ENCODE measurements at places on chromosomes 1 and 21. TPM values are rescaled to one million over a fixed set of nuclear protein-coding genes. Genes with fewer than 3 reads are reported as not detected.

The NR1I3 gene
- total RNA-seq, result not detected

The NHLH2 gene
- 0.18 TPM for total RNA-seq

The CA6 gene
- total RNA-seq, result not detected

The SH2D2A gene
- 0.89 TPM for total RNA-seq

The DHRS3 gene
- 3.4 TPM for total RNA-seq

The KCNAB2 gene
- 4.4 TPM for total RNA-seq

The A3GALT2 gene
- total RNA-seq, result not detected

The PLD5 gene
- 4.9 TPM for total RNA-seq

The NOL9 gene
- total RNA-seq, result 26.8 TPM

The TMPRSS2 gene
- 0.84 TPM for total RNA-seq

The ACKR1 gene
- 1.00 TPM for total RNA-seq

The NR5A2 gene
- total RNA-seq, result 0.39 TPM

- DNase-seq, result no peak
These were observed 35.0 kb downstream of the UBE2T start for GRCh38 chr1:202306535-202307345.

DNA sequence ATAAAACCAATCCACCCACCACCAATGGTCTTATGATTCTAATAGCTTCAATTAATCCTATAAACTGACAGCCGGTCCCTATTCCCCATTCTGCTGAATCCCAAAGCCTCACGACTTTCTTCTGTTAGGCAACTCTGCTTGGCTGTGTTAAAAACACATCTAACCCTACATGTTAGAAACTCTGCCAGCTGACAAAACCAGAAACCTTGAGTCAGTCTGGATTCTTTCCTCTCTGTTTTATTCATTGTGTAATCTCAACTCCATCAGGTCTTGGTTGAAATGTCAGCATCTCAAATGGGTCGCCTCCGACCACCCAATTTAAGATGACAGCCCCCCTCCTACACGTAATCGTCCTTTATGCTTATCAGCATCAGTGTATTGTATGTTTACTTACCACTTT lies 312.1 kb downstream of the DISC1 start:
- no peak for DNase-seq

- DNase-seq, result no peak
These were observed 362.6 kb upstream of the C1orf87 start for GRCh38 chr1:60436186-60436585.

DNA sequence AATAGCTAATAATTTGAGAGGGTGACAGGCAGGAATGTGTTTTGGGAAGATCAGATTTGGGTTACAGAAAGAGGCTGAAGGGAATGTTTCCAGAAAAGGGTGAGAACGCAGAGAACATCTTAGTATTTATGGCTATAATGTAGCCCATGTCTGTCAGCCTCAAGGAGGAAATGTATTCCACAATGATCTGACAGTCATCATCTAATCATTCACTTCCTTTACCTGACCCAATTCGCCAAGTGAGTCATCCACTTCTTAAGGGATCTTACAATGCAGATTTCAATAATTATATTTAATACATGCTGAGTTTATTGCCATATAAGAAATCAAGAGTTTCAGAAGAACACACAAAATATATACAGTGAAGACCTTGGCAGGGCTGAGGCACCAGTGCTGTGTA lies 10.8 kb downstream of the TRIM45 start:
- DNase-seq, result peak; percentile 26

DNA sequence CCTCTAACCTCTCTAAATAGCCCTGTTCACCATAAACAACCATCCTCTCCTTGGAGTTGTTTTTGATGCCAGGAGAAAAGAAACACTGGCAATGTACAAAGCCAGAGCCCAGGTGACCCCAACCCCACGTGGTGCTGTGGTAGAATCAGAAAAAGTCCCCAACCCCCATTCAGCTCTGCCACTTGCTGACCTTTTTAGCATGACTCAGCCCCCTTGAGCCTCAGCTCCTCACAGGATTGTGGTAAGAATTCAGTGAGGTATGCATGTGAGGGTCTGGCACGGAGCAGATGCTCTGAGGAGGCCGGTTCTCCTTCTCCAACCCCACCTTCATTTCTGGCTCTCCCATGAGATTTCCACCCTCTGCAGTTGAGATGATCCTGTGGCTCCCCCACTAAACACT lies 11.1 kb upstream of the CHI3L1 start:
- peak; percentile 92 for DNase-seq

DNA sequence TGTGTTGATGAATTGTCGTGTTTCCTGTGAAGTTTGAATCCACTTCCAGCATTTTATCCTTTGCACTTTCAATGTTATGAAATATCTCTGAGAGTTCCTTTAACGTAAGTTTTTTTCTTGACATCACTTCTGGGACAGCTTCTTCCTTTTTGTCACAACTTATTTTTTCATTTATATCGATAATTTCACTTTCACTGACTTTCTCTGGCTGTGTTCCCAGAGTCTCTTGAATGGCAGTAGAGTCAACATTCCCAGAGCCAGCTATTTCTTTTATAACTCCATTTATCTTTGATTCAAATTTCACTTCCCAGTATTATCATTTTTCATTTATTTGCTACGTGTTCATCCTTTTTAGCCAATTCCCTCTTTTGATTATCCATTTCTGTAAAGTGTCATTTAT lies 256.5 kb downstream of the PAPPA2 start:
- DNase-seq, result no peak

- DNase-seq, result no peak
These were observed 15.1 kb upstream of the SAMD11 start for GRCh38 chr1:908661-909060.

DNA sequence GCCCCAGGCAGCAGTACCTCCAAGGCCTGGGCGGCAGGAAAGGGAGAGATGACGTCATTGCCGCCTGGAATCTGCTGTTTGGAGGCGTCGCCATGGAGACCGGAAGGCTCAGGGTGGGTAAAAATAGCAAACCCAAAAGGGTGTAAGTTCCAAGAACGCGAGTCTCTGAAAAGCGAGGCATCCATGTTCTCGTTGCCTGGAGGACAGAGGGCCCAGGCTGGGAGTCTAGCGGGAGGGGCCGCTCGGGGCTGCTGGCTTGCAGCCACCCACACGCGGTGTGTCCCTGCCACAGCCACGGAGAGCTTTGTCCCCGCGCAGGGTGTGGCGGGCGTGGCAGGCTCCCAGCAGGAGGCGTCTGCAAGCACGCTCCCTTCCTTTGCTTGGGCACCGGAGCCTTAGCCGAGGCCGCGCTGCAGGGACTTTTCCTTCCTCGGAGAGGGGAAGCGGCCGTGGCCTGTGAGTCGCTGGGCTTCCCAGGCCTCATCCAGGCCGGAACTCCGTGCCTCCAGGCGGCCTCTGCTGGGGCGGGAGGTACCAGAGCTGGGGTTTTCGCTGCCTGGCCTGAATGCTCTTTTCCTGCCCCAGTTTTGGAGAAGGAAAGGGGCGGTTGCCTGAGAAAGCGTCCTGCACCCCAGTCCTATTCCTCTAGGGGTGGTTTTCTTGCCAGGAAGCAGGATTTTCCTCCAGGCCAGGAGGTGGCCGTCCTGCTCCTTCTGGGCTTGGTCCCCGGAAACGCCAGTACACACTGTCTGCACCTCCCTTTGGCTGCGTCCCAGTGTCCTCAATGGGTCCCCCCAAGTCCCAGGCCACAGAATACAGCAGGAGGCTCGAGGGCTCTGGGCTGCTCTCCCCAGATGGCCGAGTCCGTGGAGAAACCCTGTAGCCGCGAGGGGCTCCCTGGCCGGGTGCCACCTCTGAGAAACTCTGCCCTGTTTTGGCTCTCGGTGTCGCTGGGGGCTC lies 15.3 kb upstream of the SKI start:
- DNase-seq, result peak; percentile 91

DNA sequence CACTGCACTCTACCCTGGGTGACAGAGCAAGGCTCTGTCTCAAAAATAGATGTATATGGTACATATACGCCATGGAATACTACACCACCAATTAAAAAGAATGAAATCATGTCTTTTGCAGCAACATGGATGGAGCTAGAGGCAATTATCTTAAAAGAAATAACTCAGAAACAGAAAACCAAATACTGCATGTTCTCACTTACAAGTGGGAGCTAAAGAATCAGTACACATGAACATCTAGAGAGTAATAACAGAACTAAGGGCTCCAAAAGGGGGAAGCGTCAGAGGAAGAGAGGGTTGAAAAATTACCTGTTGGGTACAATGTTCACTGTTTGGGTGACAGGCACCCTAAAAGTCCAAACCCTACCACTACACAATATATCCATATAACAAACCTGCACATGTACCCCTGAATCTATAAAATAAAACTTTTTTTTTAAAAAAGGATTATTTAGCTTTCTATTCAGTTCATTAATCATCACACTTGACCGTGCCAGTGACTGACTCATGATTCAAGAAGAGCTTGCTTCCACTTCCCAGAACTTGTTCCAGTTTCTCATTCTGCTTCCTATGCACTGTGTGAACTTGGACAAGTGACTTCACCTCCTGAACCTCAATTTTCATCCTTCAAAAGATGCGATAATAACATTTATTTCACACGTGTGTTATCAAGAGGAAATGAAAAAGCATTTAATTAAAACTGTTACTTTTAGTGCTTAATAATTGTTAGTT lies 109.6 kb downstream of the PLPP3 start:
- DNase-seq, result peak; percentile 62

GRCh38 chr1:44929531-44929930 lies 56.9 kb downstream of the EIF2B3 start:
- DNase-seq, result peak; percentile 42

GRCh38 chr1:246134789-246135188 lies 372.3 kb downstream of the SMYD3 start:
- DNase-seq, result no peak

GRCh38 chr1:223860051-223860622 lies 14.4 kb upstream of the TP53BP2 start:
- DNase-seq, result no peak

- DNase-seq, result no peak
These were observed 492.0 kb upstream of the VAMP3 start for GRCh38 chr1:7278827-7279765.

- DNase-seq, result no peak
These were observed 6.3 kb downstream of the RCC1 start for GRCh38 chr1:28512058-28512611.

- no peak for DNase-seq
These were observed 54.0 kb downstream of the ZNF281 start for GRCh38 chr1:200355801-200356200.

- DNase-seq, result no peak
These were observed 87.8 kb downstream of the DNM3 start for GRCh38 chr1:171929121-171929520.

- peak; percentile 60 for DNase-seq
These were observed 14.9 kb downstream of the PDIK1L start for GRCh38 chr1:26126321-26127084.

DNA sequence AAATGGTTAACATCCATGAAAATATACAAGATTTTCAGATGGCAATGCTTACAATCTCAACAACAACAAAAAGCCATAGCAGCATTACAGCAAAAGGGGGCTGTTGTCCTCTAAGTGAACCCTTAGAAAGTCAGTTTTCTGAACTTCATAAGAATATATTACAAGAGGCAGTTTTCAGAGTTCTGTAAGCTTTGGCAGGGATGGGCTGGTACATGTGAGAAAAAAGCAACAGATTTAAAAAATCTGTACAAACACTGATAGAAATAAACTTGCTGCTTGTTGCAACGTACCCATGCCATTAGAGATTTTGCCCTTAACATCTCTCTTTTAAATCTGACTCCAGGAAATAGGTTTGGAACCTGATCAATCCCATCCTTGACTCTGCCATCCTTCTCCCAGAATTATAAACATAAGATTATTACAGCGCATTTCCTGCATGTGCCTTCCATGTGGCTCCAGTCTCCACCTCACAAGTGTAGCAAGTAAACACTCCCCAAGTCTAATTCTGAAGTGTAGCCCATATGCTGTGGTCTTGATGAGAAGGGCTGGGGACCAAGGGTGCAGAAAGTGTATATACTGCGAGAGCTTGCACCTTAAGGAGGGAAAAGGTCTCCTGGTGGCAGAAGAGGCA lies 101.4 kb upstream of the TSPAN2 start:
- DNase-seq, result peak; percentile 31

- peak; percentile 78 for DNase-seq
These were observed 9.1 kb downstream of the YBEY start for GRCh38 chr21:46295177-46295770.

- no peak for DNase-seq
These were observed 271.5 kb downstream of the NFIA start for GRCh38 chr1:61353797-61354406.

- DNase-seq, result no peak
These were observed 34.6 kb upstream of the RRP15 start for GRCh38 chr1:218250492-218250891.

DNA sequence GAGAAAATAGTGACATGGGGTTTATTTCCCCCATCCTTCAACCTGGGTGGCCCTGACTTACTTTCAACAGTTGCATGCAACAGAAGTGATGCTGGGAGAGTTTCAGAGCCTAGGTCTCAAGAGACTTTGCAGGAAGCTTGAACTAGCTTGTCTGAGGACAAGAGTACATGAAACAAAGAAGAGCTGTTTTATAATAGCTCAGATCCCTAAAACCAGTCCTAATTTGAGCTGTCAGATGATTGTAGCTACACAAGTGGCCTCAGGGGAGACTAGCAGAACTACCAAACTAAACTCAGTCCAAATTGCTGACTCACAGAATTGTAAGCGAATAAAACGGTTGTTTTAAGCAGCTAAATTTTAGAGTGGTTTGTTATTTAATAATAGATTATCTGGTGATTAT lies 17.1 kb downstream of the RC3H1 start:
- no peak for DNase-seq

- DNase-seq, result peak; percentile 40
These were observed 23.2 kb upstream of the ZNF648 start for GRCh38 chr1:182084487-182085316.

DNA sequence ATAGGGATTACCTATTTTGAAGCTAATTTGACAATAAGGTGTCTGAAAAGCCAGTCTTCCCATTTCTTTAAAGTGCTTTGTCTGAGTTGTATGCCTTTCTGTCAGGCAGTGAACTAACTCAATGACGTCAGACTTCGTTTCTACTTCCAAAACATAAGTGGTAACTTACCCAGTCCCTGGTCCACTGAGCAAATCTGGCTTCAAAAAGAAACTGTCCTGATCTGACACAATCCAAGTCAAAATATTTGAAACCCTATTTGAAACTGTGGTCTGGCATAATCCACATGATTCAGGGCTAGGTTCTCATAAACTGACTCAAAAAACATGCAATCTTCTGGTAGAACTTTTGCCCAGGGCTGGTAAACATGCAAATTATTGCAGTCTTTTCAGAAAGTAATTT lies 34.0 kb downstream of the DIRAS3 start:
- DNase-seq, result peak; percentile 40

- peak; percentile 87 for DNase-seq
These were observed 43.5 kb downstream of the PRKAA2 start for GRCh38 chr1:56688522-56689026.

GRCh38 chr1:233554037-233554436 lies 59.9 kb upstream of the KCNK1 start:
- peak; percentile 2 for DNase-seq
